Skeletal muscle cell (primary cell): ENCODE measurements at places on chromosomes 13 and 19.

DNA sequence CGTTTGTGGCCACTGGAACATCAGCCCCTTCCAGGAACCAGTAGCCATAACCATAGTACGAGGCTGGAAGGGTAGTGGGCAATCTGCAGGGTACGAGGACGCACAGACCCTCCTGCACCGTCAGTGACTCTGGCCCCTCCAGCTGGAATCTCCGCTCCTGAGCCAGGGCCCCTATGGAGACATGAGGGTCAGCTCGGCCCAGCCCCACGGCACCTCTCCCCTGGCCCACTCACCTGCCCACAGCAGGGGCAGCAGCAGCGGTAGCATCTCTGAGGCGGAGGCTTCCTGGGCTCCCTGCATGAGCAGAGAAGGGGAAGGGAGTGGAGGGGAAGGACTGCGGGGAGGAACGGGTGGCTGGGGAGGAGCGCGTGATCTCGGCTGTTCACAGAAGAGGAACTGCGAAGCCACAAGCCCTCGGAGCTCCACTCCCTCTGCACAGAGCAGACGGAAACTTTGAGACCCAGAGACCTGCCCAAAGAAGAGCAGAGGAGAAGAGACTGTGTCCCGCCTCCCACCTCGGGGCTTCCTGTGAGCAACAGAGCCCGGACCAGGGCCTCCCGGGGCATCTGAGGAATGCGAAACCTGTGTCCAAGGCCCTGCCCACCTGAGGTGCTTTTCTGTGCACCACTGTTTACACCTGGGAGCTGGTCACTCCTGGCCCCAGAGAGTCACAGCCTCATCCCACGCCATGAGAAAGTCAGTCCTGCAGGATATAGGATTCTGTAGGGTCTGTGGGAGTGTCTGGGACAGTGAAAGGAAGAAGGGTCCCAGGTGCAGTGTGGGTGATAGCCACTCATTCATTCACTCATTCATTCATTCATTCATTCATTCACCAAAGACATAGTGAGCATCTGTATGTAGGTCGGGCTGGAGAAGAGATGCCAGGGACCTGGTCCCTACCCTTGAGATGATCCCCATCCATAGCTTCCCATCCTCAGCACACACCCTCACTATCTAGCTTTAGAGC lies at the start of gene SIGLEC6:
Gene SIGLEC6, minus strand, starts transcription at position 322 of the 967 bp plus-strand sequence. Its CDS starts 22 bp downstream, at position 300.
- no peak for DNase-seq

DNA sequence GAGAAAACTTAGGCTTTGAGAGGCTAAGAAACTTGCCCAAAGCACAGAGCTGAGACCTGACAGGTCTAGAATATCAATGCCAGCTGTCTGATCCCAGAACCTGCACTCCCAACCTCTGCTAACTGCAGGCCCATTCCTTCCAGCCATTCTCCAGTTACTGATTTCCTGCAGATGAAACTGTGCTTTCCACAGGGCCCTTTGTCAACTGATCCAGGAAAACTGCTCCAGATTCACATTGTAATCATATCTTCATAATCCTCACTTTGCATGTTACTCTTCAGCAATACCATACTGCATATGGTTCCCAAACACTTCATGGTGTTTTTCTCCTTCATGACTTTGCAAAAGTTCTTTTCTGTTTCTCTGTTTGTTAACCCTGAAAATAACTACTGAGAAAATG lies 100.6 kb downstream of the RAP2A start:
- DNase-seq: no peak

DNA sequence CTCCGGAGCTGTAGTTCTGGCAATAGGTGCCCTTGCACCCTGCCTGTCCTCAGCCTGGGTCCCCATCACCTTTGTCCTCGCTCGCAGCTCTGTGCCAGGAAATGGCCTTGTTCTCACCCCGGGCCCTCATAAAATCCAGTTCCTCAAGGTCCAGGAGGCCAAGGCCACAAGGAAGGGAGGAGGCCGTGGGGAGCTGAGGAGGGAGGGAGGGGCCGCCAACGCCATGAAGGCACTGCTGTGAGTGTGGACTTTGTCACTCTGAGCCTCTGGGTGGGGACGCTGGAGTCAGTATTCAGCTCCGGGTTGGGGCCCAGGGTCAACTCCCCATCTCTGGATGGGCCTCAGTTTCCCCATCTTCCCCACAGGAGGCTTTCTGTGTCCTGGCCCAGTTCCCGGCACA lies 9.2 kb upstream of the GNA11 start:
- no peak for DNase-seq

GRCh38 chr19:16867211-16867610 lies 21.6 kb upstream of the F2RL3 start:
- DNase-seq: no peak

GRCh38 chr19:51712461-51713081 lies 11.2 kb downstream of the HAS1 start:
- no peak for DNase-seq

DNA sequence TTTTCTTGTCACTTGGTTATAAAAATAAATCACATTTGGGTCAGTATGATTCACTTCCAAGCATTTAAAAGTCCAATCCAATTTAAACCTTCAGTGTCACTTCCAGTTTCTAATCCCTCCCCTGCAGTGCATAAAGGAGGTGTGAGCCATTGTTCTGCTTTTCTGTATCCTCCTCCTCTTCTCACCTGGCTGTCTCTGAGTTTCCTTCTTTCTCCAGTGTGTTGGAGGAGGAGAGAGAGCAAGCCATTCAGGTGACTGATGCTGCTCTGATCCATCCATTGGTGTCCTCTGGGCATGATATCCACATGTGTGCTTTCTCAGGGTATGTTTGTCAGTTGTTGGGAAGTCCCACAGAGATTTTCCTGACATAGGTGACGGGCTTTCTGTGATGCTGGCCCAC lies 1.2 kb downstream of the NUDT15 start:
- DNase-seq: no peak

DNA sequence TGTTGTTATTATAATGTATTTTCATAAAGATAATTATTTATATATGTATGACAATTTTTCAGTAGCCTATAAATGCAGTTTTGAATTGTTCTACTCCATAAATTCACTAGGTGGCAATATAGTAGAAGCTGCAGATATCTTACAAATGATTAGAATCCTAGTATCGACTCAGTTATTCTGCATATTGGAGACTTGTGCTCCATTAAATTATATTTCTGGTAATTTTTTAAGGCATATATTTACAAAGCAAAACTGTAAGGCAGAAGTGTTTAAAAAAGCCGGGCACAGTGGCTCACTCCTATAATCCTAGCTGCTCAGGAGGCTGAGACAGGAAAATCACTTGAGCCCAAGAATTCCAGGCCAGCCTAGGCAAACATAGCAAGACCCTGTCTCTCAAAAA lies 58.7 kb downstream of the DPY19L3 start:
- DNase-seq: no peak

DNA sequence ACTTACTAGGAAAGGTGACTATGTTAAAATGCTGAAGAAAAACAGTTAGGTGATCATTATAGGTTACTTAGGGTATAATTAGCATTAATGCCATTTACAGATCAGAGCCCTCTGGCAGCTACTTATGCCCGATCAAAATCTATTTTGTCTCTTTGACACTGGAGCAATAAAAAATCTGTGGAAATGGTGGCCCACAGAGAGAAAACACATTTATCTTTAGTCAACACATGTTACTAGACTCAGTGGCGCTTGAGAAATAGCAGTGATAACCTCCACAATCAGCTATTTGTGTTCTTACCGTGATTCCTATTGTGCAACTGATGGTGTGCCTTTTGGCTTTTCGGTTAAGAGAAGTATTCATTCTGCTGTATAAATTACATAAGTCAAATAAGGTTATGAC lies 1519.6 kb downstream of the PCDH9 start:
- DNase-seq: no peak

DNA sequence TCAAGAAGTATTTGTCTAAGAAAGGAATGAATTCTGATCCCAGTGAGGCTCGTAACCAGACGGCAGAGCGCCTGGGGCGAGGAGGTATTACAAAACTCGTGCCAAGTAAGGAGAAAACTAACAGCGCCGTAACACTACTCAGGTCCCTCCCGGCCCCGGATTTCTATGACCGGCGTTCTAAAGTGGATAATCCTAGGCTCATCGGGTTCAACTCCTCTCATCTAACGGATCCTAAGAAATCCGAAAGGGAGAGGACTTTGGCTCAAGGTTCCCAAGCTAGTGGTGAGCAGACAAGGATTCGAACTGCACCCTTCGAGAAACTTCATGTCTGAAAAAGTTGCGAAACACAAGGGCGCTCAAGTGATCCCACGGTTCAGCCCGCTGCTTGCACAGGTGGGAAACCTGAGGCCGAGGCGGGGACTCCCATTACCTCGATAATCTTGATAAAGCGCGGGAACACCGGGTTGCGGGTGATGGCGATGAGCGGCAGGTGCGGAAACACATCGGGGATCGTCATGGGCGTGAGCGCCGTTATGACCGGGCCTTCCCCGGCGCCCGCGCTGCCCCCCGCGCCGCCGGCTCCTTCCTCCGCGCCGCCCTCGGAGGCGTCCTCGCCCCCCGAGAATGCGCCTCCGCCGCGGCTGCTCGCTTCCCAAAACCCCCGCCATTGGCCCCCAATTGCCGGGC lies 529 bp downstream of the LONP1 start:
- no peak for DNase-seq

DNA sequence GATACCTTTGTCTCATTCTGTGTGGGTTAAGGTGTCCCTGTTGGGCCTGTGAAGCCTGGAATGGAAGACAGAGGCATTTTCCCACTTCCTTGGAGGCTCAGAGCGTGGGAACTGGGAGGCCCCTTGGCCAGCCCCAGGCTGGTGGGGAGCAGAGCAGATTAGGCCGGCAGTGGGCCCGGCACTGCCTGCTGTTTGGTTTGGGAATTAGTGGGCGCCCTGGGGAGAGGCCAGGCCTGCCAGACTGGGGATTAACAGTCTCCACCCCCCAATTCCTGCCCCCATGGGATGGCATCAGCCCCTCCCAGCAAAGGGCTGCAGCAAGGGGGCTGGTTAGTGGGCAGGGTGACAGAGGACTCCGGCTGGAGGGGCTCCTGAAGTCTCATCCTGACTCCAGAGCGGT lies 3.1 kb upstream of the BEST2 start:
- no peak for DNase-seq
